ENCODE measurements at places on chromosomes 11 and 22. TPM values are rescaled to one million over a fixed set of nuclear protein-coding genes. Genes with fewer than 3 reads are reported as not detected.

- DNase-seq = no peak
Measured at GRCh38 chr11:48028914-48029680, 48.7 kb downstream of the PTPRJ start.

Gene GGTLC3
- total RNA-seq = not detected

GRCh38 chr22:20433191-20433590, 4.4 kb downstream of the SCARF2 start:
- DNase-seq = no peak

Gene SPTBN2
- 7.3 TPM for total RNA-seq

DNA sequence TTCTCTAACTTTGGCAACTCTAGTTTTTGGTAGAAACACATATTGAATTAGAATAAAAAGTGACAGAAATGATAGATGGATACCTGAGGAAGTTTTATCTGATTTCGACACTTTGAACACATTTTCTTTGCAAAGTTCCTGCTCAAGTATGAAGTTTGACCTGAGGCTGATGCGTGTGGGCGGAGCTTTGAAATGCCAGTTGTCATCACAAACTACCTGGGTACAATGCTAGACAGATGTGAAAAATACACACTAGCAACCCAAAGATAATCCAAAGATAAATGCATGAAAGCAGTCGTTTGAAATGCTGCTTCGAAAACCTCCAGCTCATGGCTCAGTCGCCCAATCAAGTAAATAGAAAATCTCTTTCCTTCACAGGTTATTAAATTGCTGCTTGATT, 54.8 kb downstream of the CD44 start:
- no peak for DNase-seq

Data from Panc1 (cell line).